ENCODE measurements at places on chromosomes 5 and 9.

DNA sequence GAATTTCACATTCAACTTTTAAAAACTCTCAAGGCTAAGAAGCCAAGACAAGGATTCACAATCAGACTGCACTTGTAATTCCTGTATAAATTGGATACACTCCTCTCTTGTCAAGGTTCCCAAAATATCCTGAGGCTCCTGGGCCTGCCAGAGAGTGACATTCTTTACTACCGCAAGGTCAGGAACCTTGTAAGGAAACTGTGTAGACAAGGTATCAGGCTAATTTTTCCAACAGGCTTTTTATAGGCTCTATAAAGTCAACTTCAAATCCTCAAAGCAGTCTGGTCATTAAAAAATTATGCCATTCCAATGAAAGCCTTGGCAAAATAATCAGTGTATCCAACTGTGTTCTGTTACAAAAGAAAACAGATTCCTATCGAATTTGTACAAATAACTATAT lies 15.5 kb upstream of the PAIP1 start:
- no peak for DNase-seq

- DNase-seq: no peak
These were observed 71.2 kb downstream of the CFAP77 start for GRCh38 chr9:132481053-132481849.

- no peak for DNase-seq
These were observed 35.1 kb downstream of the GRIA1 start for GRCh38 chr5:153525536-153525935.

GRCh38 chr9:98062161-98062560 lies 5.6 kb downstream of the NANS start:
- DNase-seq: no peak

GRCh38 chr5:125823572-125823971 lies 599.6 kb upstream of the GRAMD2B start:
- peak; percentile 88 for DNase-seq

DNA sequence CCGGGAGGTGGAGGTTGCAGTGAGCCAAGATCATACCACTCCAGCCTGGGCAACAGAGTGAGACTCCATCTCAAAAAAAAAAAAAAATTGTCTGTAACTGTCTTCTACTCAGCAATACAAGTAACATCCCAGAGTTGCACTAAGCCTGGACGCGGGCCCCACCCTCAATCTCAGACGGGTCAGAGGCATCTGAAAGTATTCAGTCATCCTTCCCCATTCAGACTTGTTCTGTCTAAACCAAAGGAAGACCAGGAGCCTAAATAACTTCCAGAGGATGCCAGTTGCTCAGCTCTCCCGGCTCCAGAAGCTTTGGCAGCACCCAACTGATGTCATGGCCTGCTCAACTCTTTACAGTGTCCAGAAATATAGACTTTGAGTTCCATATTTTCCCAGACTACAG lies 218.6 kb downstream of the AUH start:
- no peak for DNase-seq

GRCh38 chr9:94139672-94140417 lies 55.6 kb downstream of the PTPDC1 start:
- DNase-seq: peak; percentile 98

DNA sequence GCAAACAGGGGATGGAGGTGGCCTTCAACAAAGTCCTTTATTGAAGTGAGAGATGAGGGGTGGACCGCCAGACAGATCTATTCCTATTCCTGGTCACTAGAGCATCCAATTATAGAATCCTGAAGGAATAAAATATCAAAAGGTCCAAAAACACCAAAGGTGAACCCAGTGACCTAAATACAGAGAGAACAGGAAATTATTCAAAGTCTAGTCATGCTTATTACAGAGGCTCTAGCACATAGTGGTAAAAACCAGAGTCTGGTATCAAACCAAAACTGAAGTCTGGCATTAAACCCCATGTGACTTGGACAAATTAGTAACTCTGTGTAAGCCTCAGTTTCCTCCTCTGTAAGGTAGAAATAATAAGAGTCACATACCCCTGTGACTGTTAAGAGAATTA lies 100.5 kb upstream of the SNX2 start:
- DNase-seq: peak; percentile 45

- no peak for DNase-seq
These were observed 296.6 kb upstream of the MPDZ start for GRCh38 chr9:13576101-13576500.

DNA sequence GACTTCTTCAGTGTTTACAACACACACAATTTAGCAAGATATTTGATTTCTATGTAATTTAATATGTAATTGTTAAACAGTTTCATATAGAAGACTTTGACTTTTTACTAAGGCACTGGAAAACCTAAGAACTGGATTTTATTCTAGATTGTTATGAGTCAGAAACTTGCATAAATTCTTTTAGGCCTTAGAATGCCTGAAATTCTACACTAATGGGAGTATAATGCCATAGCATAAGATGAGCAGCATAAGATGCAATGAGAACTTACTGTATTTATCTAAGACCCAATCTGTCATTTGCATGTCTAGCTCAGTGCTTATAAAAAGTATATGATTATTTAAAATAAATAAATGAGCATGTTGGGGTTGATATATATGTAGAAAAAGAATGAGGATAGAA lies 285.2 kb downstream of the CDH12 start:
- DNase-seq: no peak

- DNase-seq: no peak
These were observed 16.9 kb downstream of the GADD45G start for GRCh38 chr9:89621676-89622075.

DNA sequence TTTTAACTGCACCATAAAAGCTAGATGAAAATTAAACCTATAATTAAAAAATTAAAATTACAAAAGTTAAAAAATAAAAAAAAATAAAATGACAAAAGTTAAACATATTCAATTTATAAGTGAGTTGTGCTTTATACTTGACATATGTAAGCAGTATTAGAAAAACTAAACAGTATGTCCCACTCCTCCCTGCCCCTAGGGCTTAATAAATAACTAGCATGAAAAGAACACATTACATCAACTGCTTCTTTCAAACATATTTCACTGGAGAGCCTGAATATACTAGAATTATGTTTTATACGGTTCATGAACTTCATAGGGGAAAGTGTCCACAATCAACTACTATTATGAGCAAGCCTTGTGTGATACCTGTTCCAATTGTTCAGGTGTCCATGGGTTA lies 47.6 kb downstream of the ECPAS start:
- DNase-seq: no peak

All from fibroblast of mammary gland (primary cell).